ENCODE measurements at places on chromosomes 4 and X.

GRCh38 chr4:21733894-21734630 is 214.5 kb downstream of the KCNIP4 start:
- DNase-seq = no peak

DNA sequence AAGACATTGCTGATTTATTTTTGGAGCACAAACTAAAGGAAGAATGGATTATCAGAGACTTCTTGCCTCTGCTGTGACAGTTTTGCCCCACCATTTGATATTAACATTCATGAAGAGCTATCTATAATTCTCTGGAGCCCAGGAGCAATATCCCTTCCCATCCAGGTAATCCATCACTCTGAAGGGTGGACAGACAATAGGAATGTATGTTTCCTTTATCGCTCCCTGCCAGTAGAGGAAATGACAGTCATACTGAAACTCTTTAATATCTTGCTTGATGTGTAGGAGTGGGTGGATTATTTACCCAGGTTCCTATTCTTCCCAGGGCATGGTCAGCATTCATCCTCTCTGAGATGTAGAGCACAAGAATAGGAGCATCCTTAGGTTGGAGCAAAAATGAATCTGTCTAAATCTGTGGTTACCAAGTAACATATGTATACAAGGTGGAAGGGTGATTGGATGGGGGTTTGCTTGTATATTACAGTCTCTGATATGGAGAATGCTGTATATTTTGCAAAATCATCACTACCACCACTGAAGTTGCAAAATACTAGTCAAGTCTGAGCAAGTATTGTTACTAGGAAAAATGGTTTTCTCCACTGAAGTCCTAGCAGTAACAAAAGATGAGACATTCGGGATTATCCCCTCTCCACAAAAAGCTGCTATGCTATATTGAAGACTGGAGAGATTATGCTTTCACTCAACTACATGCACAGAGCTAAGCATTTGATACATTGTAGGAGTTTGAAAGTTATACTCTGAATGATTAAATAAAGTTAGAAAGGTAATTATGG is 151.6 kb downstream of the CBLL2 start:
- no peak for DNase-seq

DNA sequence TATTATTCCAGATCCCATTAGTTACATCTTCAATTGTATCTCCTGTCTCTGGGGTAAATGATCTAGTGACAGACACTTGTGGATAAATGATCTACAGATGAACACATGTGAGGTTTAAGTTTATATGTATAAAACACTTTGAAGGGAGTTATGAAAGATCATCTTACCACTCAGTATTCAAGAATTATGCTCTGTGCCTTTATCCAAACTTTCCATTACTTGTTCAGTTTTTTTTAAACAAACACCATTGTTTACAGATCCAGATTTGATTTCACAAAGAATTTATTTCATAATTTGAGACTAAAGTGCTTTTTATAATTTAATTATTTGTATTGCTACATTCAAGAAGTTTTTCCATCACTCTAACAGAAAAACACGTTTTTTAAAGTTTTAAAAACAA is 142.5 kb downstream of the HHIP start:
- no peak for DNase-seq

DNA sequence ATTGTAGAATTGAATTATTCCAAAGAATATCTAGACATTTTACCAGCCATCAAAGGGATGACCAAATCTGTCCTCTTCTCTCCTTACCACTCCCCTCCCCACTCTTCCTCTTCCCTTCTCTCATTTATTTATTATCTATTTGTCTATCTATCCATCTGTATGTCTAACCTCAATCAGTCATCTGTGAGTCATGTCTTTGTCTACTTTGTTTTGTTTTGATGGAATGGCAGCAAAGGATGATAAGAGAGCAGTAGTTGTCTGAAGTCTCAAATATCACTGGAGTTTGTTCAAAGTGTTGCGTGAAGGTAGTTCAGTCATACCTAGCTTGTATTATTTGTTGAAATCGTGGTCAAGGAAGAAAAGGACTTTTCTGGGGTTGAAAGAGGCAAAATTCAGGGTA is 34.7 kb upstream of the PGRMC2 start:
- no peak for DNase-seq

GRCh38 chrX:136626891-136627290 is 21.1 kb upstream of the CD40LG start:
- no peak for DNase-seq

GRCh38 chr4:87657525-87657924 is 7.4 kb downstream of the DMP1 start:
- DNase-seq = peak; percentile 56

DNA sequence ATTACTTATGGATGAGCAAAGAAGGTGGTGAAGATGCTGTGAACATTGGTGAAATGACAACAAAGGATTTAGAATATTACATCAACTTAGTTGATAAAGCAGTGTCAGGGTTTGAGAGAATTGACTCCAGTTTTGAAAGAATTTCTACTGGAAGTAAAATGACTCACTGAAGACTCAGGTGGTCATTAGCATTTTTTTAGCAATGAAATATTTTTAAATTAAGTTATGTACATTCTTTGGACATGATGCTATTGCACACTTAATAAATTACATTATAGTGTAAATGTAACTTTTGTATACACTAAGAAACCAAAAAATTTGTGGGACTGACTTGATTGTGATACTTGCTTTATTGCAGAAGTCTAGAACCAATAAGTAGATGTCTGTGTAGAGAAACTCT is 56.9 kb downstream of the USO1 start:
- DNase-seq = peak; percentile 25

- no peak for DNase-seq
These were observed 108.5 kb upstream of the GLRA2 start for GRCh38 chrX:14420841-14421240.

DNA sequence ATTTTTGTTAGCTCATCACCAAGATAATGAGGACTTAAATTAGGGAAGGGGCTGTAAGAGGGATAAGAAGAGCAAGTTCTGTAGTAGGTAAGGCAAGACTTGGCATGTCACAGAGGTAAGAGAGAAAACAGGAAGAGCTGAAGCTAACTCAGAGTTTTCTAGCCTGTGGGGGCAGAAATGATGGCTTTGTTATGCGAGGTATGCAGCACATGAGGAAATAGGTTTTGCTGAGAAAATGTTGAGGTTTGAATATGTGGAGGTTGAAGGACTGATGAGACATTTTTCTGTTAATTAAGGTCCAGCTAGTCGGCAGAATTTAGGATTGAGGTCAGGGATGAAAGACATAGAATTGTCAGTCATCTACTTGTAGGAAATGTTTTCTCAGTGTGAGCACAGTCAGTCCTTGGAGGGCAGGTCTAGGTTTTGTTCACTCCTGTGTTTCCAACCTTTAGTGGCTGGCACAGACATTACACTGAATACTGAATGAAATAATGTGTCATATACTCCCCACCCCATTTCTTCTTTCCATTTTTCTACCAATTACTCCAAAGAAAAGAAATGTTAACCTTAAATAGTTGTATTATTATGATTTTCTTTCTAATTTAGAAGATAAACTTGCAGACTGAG is 154.0 kb upstream of the AADAT start:
- no peak for DNase-seq

DNA sequence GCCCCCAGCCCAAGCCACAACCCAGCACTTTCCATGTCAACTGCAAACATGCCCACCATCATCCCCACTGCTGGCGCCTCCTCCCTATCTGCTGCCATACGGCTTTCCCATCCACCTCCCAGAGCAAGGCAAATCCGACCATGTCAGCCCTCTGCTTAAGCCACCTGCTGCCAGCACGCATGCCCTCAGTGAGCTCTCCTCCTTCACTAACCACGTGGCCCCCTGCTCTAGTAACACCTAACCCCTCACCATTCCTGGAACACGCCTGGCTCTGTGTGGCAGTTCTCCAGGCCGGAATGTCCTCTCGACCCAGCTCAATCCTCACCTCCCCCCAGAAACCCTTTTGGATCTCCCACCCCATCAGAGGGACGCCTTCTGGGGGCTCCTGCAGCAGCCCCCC is 17.4 kb downstream of the BCAP31 start:
- DNase-seq = no peak

Data from HCEC 1CT (cell line).